NCI-H2081 treated with DMSO at 0.1 percent for 48 hours (cell line): ENCODE measurements at places on chromosomes 5 and 9.

DNA sequence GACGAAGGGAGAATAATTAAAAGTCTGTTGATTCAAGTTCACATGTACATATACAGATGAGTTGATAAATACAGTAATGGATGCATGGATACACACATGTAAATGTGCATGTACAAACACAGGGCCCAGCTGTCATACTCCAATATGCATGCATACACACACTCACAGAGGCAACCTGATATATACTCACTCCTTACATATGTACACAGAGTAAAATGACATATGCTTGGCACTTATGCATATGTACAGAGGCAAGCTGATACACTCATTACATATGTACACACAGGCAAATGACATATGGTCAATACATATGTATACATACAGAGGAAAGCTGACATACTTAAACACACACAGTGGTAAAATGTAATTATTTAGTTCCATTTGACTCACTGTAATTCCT is 7.2 kb upstream of the TMEFF1 start:
- no peak for DNase-seq

- DNase-seq: no peak
Observed at GRCh38 chr9:17906841-17907778, 328.2 kb downstream of the SH3GL2 start.

DNA sequence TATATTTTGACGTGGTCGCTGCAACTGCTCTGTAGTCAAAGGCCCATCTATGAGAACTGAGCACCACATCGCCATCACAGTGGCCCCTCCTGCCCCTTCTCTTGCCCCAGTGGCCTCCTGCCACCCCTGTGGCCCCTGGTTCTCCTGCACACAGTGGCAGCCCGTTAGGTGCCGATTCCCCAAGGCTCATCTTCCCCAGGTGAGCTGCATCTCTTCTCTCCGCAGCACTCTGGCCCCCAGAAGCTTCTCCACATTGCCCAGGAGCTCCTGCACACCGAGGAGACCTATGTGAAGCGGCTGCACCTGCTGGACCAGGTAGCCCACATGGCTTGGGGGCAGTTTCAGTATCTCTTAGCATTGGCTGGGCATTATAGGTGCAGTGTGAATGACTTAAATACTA is 55.4 kb downstream of the FGD3 start:
- DNase-seq: no peak

DNA sequence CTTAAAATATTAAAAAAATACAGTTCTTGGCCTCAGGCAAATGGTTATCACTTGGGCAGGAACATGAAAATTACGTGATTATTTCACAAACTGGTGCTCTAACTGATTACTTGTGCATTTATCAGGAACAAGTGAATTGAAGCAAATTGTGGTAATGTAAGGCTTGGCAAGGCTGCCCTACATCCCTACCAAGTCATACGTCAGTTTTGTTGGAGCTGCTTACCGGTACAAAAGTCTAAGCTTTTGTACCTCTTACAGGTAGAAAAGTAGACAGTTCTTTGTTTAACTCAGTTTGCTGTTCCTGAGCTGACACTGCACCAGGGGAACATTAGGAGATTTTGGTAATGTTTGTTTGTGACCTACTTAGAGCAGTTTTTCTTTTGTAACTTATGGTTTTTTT is 2.2 kb downstream of the G3BP1 start:
- no peak for DNase-seq
